Vagina (tissue), 2 donors: ENCODE measurements at places on chromosomes 2 and 18.
A peak's percentile ranks its signal among the peaks of the same experiment; 100 is the strongest.

DNA sequence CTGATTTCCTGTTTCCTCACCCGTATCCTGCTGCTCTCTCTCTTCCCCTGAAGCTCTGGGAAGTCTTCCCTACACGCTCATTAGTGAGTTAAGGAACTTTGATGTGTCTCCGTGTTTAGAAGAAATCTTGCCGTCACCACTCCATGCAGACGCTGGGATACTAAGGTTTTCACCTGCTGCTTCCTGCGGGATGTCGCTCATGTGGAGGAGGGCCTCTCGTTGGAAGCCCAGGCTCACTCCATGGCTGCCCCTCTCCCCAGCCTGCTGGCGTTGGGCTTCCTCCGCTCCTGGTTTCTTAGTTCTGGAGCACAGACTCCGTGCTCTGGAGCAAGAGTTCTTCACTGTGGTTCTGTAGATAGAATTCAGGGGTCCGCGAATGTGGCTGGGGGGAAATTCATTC lies 326.3 kb downstream of the GBX2 start:
- H3K36me3 ChIP-seq = no peaks in the 10 kb centered on the region
- no peaks in the 10 kb centered on the region for H3K27me3 ChIP-seq
- no peak overlapping the region for H3K27ac ChIP-seq
- no peaks in the 10 kb centered on the region for H3K4me1 ChIP-seq

GRCh38 chr2:173869244-173870229 lies 95.6 kb downstream of the SP3 start:
- peaks cover 39% of the 10 kb centered on the region for H3K4me1 ChIP-seq
- no peak overlapping the region for H3K4me3 ChIP-seq
- H3K27ac ChIP-seq = peak overlapping the region; percentile 73
- H3K36me3 ChIP-seq = no peaks in the 10 kb centered on the region

DNA sequence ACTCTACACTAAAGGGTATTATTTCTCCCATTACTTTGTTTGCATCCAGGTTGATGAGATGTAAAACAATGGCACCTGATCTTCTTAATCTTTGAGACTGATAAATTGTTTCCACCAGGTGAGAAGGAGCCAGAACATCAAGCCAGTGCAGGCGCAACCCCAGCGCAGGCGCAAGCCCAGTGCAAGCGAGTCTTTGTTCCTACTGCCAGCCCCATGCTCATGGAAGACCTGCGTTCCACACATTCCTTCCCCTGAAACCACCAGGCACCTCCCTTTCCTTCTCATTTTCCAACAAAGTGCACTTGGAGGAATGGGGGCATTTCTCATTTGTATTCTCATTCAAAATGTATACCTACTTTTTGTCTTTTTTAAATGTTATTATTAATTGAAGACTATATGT lies 188.7 kb upstream of the SMAD2 start:
- no peak overlapping the region for H3K4me3 ChIP-seq
- H3K27ac ChIP-seq = no peak overlapping the region
- no peaks in the 10 kb centered on the region for H3K27me3 ChIP-seq
- no peak for DNase-seq

DNA sequence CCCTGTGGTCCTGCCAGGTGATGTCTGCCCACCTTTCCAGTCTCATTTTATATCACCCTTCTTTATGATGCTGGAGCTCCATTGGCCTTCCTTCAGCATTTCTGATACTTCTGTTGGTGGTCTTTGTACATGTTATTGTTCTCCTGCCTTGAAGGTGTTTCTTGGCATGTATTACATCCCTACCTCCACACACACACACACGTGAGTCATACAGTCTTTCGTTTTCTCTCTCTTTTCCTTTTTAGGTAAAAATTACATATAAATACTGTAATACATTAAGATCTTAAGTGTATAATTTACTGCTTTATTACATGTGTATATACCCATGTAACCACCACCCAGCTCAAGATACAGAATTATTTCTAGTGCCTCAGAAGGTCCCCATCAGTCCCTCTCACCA lies 10.2 kb upstream of the ADGRF3 start:
- no peak for DNase-seq
- no peaks in the 10 kb centered on the region for H3K36me3 ChIP-seq
- no peaks in the 10 kb centered on the region for H3K27me3 ChIP-seq
- H3K4me3 ChIP-seq = no peak overlapping the region

GRCh38 chr2:45769056-45769455 lies 117.6 kb downstream of the PRKCE start:
- peaks cover 35% of the 10 kb centered on the region for H3K4me1 ChIP-seq
- no peak overlapping the region for H3K4me3 ChIP-seq
- H3K36me3 ChIP-seq = no peaks in the 10 kb centered on the region
